ENCODE measurements at places on chromosomes 4 and X.

DNA sequence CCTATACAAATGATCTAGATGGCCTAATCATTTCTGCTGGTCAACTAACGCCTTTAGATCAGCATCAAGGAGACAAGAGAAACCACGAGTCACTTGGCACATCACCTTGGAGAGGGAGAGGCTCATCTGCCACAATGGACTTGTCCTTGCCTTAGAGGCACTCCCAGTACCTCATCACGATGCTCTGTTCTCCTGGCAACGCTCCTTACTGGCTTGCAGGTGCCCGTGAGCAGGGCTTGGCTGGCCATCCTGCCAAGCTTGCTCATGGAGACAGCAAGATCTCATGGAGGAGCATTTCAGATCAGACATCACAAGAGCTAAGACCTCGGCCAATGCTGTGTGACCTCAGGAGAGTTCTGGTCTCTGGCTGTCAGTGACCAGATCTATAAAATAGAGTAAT is 2.7 kb upstream of the SMIM20 start:
- DNase-seq: no peak

GRCh38 chr4:183364025-183364424 is 41.8 kb upstream of the CLDN24 start:
- DNase-seq: no peak

GRCh38 chrX:20067709-20068561 is 48.8 kb downstream of the MAP7D2 start:
- peak; percentile 3 for DNase-seq

GRCh38 chr4:70801265-70801809 is 38.4 kb downstream of the GRSF1 start:
- no peak for DNase-seq

DNA sequence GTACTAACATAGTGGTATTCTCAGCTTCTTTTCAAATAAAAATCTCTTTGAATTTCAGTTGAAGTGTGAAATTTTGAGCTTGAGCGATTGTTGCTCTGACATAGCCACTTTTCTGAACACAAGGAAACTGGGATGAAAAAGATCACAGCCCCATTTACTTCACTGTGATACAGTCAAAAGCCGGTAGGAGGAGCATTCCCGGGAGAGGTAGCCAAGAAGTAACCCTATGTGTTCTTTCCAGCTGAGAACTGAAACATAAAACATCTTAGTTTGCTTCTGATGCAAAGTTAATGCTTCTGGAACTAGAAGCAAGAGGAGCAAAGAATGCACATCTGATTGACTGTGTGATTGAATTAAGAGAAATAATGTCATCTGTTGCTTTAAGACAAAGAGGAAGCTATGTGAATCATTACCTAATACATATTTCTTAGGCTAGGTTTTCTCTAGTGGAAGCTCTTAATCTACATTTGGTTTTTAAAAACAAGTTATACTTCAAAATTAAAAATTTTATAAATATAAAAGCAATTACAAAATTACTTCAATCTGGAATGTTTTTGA is 88.3 kb upstream of the UNC5C start:
- DNase-seq: no peak
